ENCODE measurements at places on chromosomes 13 and 19. TPM values are rescaled to one million over a fixed set of nuclear protein-coding genes. Genes with fewer than 3 reads are reported as not detected.

FAM98C gene
- 11.9 TPM for total RNA-seq

PNMA8B gene
- 6.3 TPM for total RNA-seq

PINLYP gene
- 6.4 TPM for total RNA-seq

ICAM1 gene
- 6.5 TPM for total RNA-seq

ZNF665 gene
- total RNA-seq: 2.4 TPM

SYNE4 gene
- not detected for total RNA-seq

ZIC2 gene
- not detected for total RNA-seq

ZNF69 gene
- total RNA-seq: 9.0 TPM

FKRP gene
- total RNA-seq: 13.2 TPM

ZNF541 gene
- 0.27 TPM for total RNA-seq

PRTN3 gene
- total RNA-seq: not detected

KCNN4 gene
- 39.9 TPM for total RNA-seq

CGB5 gene
- not detected for total RNA-seq

STOML3 gene
- not detected for total RNA-seq

SLC8A2 gene
- total RNA-seq: not detected

RFPL4A gene
- total RNA-seq: not detected

ANO8 gene
- total RNA-seq: 6.1 TPM

ZNF426 gene
- total RNA-seq: 55.7 TPM

ATP8A2 gene
- under 0.01 TPM for total RNA-seq

DCT gene
- under 0.01 TPM for total RNA-seq

CYP4F12 gene
- not detected for total RNA-seq

THSD8 gene
- total RNA-seq: not detected

CTXN1 gene
- total RNA-seq: 2.8 TPM

IRF2BP1 gene
- 21.3 TPM for total RNA-seq

TEX101 gene
- total RNA-seq: not detected

PSG11 gene
- not detected for total RNA-seq

DCLK1 gene
- 80.0 TPM for total RNA-seq

RNASEH2B gene
- 40.2 TPM for total RNA-seq

PRR22 gene
- 0.09 TPM for total RNA-seq

TRAPPC5 gene
- 38.8 TPM for total RNA-seq

Data from fibroblast of the aortic adventitia (primary cell).